ENCODE measurements at places on chromosomes 11 and 22.

GRCh38 chr11:6824136-6824823 lies 21.2 kb upstream of the OR10A5 start:
- no peak for DNase-seq

- no peak for DNase-seq
These were observed 1.1 kb upstream of the GNB1L start for GRCh38 chr22:19855504-19856409.

GRCh38 chr11:31050061-31050765 lies 319.3 kb downstream of the DCDC1 start:
- no peak for DNase-seq

DNA sequence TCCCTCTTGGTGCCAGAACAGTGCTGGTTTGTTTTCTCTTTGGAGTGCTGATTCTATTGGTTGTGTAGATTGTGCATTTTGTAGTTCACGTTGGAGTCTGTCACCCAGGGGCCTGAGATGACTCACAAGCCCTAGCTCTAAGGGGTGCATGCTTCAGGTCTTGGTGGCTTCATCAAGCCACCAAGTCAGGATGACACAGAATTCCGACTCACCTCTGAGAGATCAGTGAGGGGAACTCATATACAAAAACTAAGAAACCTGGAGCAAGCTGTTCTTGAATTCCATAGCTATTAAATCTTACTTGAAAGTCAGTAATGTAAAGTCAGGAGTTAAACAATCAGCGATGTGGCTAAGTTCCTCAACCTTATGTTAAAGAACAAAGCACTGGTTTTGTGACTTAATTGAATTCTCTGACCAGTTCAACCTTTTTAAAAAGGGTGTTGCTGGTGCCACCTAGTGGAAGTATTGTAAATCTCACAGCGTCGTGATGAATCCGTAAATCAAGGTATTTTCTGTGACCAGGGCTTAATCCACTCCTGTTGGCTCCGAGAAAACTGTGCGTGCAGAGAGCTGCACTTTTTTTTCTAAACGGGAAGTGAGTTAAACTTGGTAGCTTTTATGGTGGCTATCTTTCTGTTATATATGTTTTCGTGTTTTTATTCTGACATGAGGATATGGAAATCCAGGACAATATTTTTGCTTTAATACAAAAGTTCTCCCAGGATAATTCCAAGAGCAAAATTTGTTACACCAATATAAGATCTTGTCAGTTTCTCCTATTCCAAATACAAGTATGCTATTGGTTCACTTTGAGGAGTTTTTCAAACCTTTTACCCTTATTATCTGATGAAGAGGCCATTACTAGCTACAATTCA lies 14.6 kb downstream of the MMP13 start:
- DNase-seq: peak; percentile 20

GRCh38 chr11:69644071-69644961 lies 3.4 kb downstream of the CCND1 start:
- DNase-seq: no peak

- no peak for DNase-seq
These were observed 1.5 kb upstream of the ATP5MGL start for GRCh38 chr22:42641801-42642413.

- DNase-seq: no peak
These were observed 97.8 kb downstream of the OSBP2 start for GRCh38 chr22:30792456-30792855.

GRCh38 chr22:45179276-45180049 lies 15.7 kb downstream of the NUP50 start:
- no peak for DNase-seq

DNA sequence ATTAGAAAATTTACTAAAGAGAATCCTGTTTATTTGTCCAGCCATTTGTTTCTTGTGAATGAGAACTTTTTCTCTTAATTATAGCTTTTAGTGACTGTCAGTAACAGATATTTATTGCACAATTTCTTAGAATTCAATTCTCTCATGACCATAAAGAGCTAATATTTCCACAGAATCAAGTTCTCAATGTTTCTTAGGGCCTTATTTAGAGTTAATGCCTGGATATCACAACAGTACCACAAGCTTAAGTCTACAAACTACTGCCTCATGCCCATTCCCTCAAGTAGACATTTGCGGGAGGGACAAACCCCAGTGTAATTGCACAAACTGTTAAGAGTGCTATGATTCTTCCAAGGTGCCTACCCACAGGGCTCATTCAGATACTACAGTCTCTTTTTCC lies 199.7 kb upstream of the POU2AF2 start:
- DNase-seq: no peak

DNA sequence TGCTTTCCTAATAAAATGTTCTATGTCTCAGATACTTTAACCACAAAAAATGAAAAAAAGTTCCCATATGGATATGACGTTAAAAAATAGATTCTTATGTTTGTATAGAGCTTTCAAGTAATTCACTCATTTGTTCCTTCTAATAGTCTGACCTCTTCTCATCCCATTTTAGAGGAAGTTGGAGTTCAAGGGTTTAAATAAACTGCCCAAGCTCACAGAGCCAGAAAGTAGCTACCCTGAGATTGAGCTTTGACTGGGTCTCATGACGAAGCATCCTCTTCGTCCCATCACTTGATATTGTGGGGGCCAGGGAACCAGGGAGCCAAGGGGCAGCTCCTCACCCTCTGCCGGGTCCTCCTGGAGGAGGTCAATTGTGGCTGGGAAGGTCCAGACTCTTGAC lies 116.3 kb downstream of the CCDC81 start:
- no peak for DNase-seq

DNA sequence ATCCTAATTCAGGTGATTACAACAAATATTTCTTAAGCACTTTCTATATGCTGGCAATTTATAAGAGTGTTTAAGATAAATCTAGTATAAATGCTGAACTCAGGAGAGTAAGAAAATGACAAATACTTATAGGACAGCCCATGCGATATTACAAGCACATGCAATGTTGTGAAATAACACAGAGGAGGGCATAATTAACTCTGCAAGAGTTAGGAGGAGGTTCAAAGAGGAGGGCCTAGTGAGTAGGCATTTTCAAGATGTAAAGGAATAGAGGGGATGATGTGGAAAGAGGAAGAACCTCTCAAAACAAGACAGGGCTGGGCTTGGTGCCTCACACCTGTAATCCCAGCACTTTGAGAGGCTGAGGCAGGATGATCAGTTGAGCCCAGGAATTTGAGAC lies 37.1 kb upstream of the IL17RA start:
- no peak for DNase-seq

DNA sequence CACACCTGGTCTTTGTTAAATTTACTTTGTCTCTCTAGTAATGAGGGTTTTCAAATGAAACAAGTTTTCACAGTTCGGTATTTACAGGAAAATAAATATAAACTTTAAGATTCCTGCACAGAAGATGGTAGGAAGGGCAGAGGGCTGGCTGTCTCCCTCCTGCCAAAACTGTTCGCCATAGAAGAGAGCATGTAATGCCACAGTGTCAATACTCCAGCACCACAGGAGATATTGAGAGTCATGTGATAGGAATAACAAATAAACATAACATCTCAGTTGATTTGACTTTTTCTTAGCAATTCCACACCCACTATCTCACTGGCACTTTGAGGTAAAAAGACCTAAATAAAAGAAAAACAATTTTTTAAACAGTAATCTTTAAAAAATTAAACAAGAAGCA lies 100.9 kb downstream of the MRTFA start:
- no peak for DNase-seq

- no peak for DNase-seq
These were observed 7.8 kb downstream of the PIM3 start for GRCh38 chr22:49968313-49968830.

DNA sequence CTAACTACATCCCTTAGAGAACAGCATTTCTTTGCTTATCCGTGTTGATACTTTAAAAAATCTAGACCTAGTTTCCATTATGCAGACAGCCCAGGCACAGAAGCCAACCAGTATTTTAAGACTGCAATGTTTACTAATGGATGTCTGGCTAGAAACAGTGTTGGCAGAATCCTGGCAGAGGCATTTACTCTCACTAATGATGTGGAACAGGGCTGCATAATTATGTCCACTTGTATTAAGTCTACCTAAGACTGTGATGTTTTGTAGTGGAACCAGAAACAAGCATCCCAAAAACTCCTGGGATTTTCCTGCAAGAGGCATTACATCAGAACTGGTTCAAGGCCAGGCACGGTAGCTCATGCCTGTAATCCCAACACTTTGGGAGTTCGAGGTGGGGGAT lies 50.2 kb upstream of the PICALM start:
- no peak for DNase-seq

DNA sequence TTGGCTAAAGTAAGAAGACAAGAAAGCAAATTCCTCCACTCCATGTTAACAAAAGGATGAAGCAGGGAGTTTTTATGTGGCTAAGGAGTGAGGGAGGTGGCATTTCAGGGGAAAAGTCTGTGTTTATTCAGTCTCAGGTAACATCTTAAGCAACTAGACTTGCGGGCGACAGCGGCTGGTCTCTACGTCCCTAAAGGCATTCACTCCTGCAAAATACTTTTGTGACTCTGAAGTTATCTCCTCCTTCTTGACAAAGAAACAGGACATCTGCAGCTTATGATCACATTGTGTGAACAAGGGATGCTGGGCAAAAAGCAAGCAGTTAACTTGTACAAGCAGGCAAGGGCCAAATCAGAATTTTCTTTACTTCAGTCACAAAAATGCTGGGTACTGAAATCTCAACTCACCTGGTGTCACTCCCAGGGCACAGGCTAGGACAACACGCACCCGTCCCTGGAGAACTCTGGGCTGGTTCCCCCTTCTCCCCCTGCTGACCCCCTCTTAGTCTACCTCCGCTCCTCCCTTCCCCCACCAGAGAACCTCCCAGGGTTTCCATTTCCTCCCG lies 38.3 kb downstream of the IGLL5 start:
- no peak for DNase-seq

GRCh38 chr11:47983464-47984397 lies 3.4 kb downstream of the PTPRJ start:
- DNase-seq: no peak

- DNase-seq: no peak
These were observed 73.7 kb upstream of the PLET1 start for GRCh38 chr11:112334381-112334780.

GRCh38 chr11:119107538-119108145 lies 498 bp downstream of the C2CD2L start:
- peak; percentile 48 for DNase-seq

DNA sequence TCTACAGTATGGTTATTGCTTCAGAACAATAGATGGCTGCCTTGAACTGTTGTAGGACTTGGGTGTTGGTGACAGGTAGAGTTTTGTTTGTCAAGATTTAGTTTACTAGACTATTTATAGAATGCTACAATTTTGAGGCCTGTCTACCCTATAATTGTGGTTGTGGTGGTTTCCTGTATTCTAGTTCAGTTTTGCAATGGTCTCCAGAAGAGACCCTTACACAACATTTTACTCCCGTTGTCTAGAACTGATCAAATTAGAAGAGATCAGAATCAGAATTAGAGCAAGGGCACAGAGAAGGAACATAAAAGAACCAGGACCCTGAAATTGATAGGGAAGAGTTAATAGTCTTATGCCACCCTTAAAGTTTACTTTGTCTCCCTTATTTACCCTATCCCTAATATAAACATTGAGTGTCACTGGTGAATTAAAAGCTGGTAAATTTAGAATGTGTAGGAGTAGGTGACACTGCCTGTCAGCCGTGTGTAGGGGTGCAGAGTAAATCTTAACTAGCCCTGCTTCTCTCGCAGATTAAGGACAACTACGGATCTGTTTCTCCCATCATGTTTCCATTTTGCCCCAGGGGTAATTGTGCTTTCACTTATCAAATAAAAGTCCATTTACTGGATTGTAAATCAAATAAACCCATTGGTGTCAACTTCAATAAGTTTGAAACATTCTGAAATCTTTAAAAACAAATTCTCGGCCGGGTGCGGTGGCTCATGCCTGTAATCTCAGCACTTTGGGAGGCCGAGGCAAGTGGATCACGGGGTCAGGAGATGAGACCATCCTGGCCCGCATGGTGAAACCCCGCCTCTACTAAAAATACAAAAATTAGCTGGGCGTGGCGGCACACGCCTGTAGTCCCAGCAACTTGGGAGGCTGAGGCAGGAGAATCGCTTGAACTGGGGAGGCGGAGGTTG lies 10.9 kb upstream of the PHLDB1 start:
- no peak for DNase-seq

DNA sequence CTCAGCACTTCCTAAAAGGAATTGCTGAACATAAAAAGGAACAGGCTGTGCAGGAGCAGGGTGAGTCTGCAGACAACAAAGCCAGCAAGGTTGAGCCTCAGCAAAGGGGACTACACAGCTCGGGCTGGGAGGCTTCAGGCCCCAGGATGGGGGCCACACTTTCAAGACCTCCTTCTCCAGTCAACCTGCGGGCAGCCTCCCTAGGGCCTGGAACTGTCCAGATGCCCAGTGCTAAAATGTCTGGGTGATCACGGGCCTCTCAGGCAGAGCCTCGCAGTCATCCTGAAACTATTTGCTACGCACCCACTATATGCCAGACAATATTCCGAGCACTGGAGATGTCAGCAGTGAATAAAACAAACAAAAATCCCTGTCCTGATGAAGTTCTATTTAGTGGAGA lies 3.9 kb upstream of the NEFH start:
- DNase-seq: no peak

- no peak for DNase-seq
These were observed 1.6 kb downstream of the MMP27 start for GRCh38 chr11:102703826-102704493.

GRCh38 chr11:61377461-61378160 lies 14.8 kb upstream of the TMEM216 start:
- no peak for DNase-seq

- DNase-seq: no peak
These were observed 4.1 kb downstream of the MMP20 start for GRCh38 chr11:102620818-102621561.

- DNase-seq: no peak
These were observed 130.1 kb upstream of the DDI1 start for GRCh38 chr11:103906291-103906867.

- no peak for DNase-seq
These were observed 72.0 kb upstream of the NARS2 start for GRCh38 chr11:78646564-78647185.

DNA sequence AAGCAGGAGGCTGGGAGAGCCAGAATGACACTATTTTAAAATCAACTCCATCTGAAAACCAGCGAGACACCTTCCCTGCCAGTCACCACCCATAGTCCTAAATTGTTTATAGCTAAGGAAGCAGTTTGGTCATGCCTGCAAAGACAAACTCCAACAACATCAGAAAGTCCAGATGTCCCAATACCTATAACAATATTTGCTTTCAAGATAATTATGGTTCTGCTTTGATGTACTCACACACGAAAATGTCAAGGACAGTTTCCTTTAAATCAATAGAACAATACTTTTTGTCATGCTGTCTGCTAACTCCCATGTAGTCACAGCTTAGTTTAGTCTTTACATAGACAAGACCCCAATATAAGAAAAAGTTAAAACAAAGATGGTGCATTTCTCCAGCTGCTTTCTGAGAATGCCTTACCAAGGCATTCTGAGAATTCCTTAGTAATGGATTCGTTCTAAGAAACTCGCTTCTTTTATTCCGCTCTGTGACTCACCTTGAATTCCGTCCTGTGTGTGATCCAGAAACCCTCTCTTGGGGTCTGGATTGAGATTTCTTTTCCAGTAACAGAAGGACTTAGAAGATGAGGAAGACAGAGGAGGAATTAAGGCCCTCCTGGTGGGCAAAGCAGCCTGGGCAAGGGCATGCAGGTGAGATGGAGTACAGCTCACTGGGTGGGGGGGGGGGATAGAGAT lies 9.6 kb upstream of the SCGB2A2 start:
- DNase-seq: no peak

- no peak for DNase-seq
These were observed 93.2 kb downstream of the LDLRAD3 start for GRCh38 chr11:36037031-36037430.
